ENCODE measurements at places on chromosomes 3 and 15. TPM values are rescaled to one million over a fixed set of nuclear protein-coding genes. Genes with fewer than 3 reads are reported as not detected.

BTLA gene
- 33.7 TPM for total RNA-seq

FAM107A gene
- not detected for total RNA-seq

CHRNB4 gene
- total RNA-seq: not detected

LRRC15 gene
- total RNA-seq: not detected

THBS1 gene
- total RNA-seq: 1.9 TPM

GOLGA8T gene
- total RNA-seq: not detected

EXD1 gene
- not detected for total RNA-seq

PLA2G4B gene
- total RNA-seq: 8.5 TPM

SHC4 gene
- total RNA-seq: 21.2 TPM

ALDH1A3 gene
- total RNA-seq: not detected

GRCh38 chr15:90266485-90266884 is 1.0 kb downstream of the NGRN start:
- no peaks in the 10 kb centered on the region for H3K27me3 ChIP-seq
- H3K27ac ChIP-seq: peak overlapping the region; percentile 97
- H3K4me3 ChIP-seq: peak overlapping the region; percentile 94
- DNase-seq: peak; percentile 68
- H3K36me3 ChIP-seq: peaks cover 41% of the 10 kb centered on the region

- H3K4me1 ChIP-seq: peaks cover 2% of the 10 kb centered on the region
- no peaks in the 10 kb centered on the region for H3K27me3 ChIP-seq
- no peak overlapping the region for H3K27ac ChIP-seq
- peaks cover 15% of the 10 kb centered on the region for H3K36me3 ChIP-seq
- H3K4me3 ChIP-seq: no peak overlapping the region
Observed at GRCh38 chr15:94445566-94446160, 214.3 kb downstream of the MCTP2 start.

GRCh38 chr15:91491101-91491950 is 362.2 kb upstream of the SLCO3A1 start:
- H3K27ac ChIP-seq: no peak overlapping the region
- H3K4me1 ChIP-seq: peaks cover 4% of the 10 kb centered on the region
- peaks cover 8% of the 10 kb centered on the region for H3K27me3 ChIP-seq
- peak; percentile 52 for DNase-seq

- H3K36me3 ChIP-seq: no peaks in the 10 kb centered on the region
- no peak for DNase-seq
- peaks cover 6% of the 10 kb centered on the region for H3K27me3 ChIP-seq
- no peak overlapping the region for H3K27ac ChIP-seq
Observed at GRCh38 chr15:56286213-56286612, 42.5 kb upstream of the RFX7 start.

DNA sequence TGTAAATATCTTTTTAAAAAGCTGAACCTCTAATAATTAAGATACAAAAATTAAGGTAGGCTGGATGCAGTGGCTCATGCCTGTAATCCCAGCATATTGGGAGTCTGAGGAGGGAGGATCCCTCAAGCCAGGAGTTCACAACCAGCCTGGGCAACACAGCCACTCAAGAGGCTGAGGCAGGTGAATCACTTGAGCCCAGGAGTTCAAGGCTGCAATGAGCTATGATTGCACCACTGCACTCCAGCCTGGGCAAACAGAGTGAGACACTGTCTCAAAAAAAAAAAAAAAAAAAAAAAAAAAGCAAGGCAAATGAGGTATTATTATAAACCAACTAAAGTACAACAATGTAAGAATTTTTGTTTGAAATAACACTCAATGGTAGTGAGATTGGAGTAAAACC is 47.6 kb downstream of the EFHB start:
- peaks cover 6% of the 10 kb centered on the region for H3K4me1 ChIP-seq
- no peak overlapping the region for H3K4me3 ChIP-seq

DNA sequence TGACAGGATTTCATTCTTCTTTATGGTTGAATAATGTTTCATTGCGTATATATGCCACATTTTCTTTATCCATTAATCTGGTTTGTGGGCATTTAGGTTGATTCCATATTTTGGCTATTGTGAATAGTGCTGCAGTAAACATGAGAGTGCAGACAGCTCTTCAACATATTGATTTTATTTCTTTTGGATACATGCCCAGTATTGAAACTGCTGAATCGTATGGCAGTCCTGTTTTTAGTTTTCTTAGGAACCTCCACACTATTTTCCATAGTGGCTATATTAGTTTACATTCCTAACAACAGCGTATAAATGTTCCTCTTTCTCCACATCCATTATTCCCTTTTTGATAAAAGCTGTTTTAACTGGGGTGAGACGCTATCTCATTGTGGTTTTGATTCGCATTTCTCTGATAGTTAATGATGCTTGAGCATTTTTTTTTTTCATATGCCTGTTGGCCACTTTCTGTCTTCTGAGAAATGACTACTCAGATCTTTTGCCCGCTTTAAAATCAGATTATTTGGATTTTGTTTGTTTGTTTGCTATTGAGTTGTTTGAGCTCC is 21.7 kb downstream of the AQP9 start:
- no peak for DNase-seq
- no peaks in the 10 kb centered on the region for H3K4me1 ChIP-seq
- H3K27me3 ChIP-seq: peaks cover 32% of the 10 kb centered on the region
- H3K36me3 ChIP-seq: no peaks in the 10 kb centered on the region
- no peak overlapping the region for H3K27ac ChIP-seq

DNA sequence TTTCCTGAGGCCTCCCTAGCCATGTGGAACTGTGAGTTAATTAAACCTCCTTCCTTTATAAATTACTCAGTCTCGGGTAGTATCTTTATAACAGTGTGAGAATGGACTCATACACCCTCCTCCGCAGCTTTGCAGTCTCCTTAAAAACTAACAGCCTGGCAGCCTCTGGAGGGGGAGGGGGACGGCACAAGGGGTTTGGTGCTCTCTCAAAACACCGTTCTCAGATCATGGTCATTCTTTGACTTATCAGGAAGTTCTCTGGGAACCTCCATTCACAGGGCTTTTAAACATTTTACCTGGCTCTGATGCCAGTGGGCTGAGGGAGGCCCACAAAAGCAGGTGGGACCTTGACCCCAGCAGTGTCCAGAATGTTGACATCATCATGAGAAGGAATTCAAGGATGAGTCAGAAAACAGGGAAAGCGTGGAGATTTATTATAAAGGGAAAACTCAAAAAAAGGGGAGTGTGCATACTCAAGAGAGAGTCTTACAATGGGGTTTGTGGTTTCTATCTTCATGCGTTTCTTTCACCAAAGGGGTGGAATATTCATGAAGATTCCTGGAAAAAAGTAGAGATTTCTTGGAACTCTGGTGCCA is 43.9 kb downstream of the ONECUT1 start:
- H3K4me3 ChIP-seq: no peak overlapping the region
- H3K27me3 ChIP-seq: peaks cover 27% of the 10 kb centered on the region
- H3K4me1 ChIP-seq: no peaks in the 10 kb centered on the region
- no peaks in the 10 kb centered on the region for H3K36me3 ChIP-seq
